Stimulated activated CD4-positive, alpha-beta T cell treated with anti-CD3 and anti-CD28 coated beads, Interleukin-4, amount 100 ng/mL, for 4 hours (primary cell): ENCODE measurements at places on chromosomes 2 and 18.

DNA sequence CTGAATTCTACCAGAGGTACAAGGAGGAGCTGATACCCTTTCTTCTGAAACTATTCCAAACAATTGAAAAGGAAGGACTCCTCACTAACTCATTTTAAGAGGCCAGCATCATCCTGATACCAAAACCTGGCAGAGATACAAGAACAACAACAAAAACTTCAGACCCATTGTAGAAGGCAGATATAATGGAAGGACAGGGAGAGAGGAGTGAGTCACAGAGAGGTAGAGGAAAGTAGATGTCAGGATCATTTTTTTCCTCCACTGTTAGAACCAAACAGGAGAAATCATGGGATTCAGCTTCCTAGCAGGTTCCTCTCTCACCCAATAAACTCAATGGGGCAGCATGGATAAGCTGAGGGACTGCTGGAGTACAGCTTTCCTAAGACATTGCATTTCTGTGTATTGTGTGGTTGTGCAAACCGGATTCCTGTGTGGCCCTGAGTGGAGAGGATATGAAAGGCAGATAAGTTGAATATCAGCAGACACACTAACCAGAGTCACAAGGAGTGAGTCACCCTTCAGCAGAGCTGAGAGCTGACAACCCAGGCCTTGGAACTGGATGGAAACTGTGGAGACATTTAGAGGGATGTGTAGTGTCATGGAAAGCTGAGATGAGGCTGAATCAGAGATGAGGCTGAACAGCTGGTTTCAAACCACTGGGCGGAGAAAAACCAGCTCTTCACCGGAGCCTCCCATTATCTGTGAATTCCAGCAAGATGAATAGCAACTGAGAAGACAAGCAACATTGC is 60.9 kb upstream of the MMADHC start:
- DNase-seq = no peak

DNA sequence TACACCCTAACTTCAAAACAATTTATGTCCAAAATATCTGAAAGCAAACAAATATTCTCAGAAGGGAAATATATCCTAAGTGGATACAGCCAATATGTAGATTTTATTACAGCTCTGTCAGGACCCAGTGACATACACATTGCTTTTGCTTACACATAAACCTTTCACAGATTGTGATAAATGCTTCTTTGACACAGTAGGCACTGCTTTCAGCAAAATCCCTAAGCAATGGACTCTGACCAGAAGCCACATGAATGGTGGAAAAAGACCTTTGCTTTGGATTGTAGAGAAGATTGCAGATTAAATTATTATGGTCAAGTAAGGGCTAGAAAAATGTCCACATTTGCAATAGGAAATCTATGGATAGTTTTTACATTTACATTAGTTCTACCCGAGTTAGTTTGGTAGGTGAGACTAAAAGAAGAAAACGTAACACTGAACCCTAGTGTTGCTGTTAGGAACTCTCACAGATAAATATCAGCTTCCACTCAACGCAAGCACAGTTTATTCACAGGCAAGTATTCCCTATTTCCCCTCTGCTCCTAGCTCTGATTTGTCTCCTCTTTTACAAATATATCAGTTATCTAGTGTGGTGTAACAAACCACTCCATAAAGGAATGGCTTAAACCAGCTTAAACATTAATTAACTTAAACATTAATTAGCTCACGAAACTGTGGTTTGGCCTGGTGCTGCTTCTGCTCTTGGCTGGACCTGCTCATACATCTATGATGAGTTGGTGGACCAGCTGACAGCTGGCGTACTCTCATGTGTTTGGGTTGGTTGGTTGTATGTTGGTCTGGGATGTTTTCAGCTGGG is 23.6 kb upstream of the SERPINE2 start:
- no peak for DNase-seq

DNA sequence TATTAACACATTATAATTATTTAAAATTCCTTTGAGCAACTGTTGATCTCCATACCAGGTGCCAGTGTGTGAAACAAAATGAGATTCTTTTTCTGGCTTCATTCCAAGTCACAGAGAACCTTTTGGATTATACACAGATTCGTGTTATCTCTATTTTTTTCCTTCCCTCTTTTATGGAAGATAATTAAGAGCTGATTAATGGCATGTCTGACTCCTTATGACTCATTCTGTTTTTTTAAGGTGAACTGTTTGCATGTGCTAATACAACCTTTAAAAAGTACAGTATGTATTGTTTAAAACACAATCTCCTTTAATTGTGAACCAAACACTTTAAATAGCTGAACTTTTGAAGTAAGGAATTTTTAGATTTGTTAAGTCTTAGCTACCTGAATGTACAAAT is 39.3 kb downstream of the PELI1 start:
- no peak for DNase-seq

GRCh38 chr2:204280262-204280668 is 265.0 kb upstream of the PARD3B start:
- DNase-seq = no peak

GRCh38 chr2:185082749-185083148 is 484.4 kb downstream of the ZNF804A start:
- no peak for DNase-seq

DNA sequence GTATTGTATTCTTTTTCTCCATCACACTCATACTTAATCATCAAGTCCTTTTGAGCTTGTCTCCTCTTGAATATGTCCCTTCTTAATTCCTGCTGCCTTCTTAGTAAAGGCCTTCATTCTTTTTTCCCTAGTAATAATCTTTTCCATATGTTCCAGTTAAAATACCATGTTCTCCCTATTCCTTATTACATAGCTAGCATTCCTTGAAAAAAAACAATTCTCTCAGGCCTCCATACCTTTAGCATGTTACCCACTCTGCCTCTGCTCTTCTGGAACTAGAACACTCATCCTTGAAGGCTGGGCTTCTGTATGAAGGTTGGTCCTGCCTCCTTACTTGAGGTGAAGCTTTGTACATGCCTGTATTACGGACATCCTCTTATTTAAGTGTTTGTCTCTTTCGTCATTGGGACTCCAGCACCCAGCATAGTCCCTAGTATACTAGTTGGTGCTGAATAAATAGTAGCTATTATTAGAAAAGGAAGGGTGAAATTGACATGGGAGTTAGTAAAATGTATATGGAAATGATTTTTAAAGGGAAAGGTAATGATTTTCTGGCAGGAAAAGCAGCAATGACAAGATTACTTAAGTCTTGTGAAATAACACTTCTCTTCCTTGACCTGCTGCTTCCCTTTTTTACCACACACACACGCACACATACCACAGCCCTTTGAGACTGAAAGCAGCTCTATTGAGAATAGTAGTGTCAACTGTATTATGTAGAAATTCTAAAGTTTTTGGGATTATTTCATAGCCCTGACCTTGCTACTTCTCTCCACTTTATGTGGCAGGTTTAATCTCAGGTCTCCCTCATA is 45.6 kb downstream of the REL start:
- DNase-seq = no peak

GRCh38 chr2:120989512-120990441 is 254.1 kb downstream of the GLI2 start:
- no peak for DNase-seq

GRCh38 chr18:72840109-72840508 is 27.7 kb downstream of the NETO1 start:
- no peak for DNase-seq

DNA sequence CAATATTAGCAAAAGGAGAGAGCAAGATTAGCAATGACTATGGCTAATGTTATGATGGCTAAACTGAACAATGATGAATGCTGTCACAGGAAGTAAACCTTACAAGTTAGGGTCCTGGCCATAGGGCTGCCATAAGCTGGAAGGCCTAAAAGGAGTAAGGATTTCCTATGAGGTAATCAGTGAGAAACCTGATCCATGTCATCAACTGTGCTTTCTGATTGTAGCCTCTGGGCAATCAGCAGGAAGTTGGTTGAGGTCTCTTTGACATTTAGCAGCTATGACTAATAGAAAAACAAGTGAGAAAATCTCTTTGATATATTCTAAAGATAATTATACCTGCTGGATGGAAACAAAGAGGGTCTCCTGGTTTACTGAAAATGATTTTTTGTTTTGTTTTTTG is 193.0 kb downstream of the RAB3GAP1 start:
- DNase-seq = peak; percentile 4

DNA sequence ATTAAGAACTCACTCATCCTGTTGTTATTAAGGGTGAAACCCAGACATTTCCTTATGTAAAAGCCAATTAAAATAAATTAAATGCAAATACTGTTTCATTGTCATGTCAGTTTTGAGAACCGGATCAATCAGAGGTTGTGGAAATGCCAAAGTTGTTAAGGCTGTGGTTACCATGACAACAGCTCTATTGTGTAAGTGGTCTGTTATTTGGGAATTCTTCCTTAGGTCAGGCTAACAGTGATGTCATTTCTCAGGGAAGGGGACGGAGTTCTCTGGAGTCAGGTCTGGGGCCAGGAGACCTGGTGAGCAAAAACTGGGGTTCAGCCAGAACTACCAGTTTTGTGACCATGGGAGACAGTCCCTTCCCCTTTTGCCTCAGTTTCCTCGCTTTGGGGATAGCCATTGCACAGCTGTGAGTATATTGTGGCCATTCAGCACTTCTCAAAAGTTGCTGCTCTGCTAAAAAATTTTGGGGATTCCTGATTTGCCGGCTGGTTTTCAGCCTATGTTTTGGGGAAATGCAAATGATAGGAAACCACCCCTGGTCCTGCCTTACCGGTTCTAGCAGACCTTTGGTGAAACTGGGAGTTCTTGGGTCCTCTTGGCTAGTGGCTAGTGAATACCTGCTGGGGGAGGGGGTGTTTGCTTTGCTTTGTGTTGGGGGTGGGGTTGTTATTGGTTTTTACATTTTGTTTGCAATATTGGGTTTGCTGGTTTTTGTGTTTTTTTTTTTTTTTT is 21.6 kb downstream of the HPCAL1 start:
- DNase-seq = no peak

DNA sequence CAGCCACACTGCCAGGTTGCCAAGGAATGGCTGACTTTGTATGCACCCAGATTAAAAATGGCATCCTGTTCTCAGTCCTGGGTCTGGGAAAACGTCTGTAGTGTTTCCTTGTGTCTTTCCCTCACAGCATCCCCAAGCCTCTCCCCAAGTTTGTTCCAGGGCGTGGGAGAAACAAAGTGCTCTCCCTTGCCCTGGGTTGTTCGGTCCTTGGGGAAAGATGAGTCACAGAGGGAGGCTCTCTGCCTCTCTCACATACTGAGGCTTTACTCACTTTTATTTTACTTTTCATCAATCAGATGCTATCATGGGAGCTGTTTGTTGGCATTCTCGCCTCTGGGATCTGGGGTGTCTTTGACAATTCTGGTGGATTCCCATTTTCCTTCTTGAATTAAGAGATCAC is 492.3 kb downstream of the XIRP2 start:
- DNase-seq = no peak

DNA sequence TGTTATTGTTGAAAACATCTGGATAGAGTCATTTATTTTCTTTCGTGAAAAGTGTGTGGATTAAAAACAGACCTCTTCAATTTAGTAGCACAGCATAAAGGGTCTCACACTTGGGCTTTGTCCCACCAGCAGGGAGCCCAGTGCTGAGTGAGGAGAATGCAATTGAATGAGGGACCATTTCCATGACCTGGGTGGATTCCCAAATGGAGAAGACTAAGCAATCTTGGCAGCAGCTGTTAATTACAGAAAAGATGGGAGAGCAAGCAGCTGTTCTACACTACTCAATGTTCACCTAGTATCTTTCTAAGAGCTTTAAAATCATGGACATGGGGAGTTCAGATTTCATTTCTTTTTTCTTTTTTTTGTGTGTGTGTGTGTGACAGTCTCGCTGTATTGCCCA is 121.8 kb upstream of the FN1 start:
- DNase-seq = no peak

- no peak for DNase-seq
Measured at GRCh38 chr2:195413422-195413821, 243.6 kb upstream of the SLC39A10 start.

DNA sequence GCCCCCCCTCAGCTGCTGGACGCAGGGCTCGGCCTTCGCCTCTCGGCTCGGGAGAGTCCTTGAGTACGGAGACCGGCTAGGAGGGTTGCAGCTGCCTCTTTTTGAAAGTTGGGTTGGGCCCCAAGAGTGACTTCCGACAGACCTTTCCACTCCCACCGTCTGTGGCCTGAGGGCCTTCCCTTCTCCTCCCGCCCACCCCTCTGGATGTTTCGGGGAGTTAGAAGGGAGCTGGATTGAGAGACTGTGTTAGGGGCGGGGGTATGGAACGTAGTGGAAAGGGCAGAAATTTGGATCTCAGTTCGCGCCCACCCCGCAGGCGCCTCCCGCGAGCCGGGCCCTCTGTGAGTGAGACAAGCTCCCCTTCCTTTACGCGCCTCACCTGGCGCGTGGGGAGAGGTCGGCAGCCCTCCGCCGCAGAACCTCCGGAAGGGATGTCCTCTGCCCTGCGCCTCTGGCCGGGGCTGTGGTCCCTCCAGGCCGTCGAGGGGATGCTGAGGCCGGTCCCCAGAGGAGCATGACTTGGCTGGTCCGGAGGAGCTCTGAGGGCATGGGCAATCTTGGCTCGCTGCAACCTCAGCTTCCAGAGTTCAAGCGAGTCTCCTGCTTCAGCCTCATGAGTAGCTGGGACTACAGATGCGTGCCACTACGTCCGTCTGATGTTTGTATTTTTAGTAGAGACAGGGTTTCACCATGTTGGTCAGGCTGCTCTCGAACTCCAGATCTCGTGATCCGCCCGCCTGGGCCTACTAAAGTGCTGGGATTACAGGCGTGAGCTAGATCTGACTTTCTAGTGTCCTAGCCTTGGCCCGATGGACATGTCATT is 15.9 kb downstream of the C2orf74 start:
- peak; percentile 23 for DNase-seq

GRCh38 chr2:77310416-77310815 is 211.8 kb downstream of the LRRTM4 start:
- DNase-seq = no peak

DNA sequence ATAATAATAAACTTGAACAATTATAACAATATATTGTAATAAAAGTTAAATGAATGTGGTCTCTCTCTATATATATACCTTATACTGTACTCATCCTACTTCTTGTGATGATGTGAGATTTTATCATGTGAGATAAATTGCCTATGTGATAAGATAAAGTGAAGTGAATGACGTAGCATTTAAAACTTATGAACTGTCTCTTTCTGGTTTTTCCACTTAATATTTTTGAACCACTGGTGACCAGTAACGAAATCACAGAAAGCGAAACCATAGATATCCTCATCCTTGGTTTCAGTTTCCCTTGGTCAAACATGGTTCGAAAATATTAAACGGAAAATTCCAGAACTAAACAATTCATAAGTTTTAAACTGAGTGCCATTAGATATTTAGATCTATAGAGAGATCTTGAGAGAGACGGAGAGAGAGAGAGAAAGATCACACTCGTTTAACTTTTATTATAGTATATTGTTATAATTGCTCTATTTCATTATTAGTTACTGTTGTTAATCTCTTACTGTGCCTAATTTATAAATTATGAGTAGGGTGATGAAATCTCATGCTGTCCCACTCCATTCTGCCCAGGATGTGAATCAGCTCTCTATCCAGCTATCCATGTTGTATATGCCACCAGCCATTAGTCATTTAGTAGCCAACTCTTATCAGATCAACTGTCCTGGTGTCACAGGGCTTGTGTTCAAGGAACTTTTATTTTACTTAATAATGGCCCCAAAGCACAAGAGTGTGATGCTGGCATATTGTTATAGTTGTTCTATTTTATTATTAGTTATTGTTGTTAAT is 156.8 kb downstream of the THADA start:
- DNase-seq = no peak
